ENCODE measurements at places on chromosomes 7 and 10.

GRCh38 chr10:43024524-43024923, 52.3 kb upstream of the RET start:
- no peak for DNase-seq

GRCh38 chr10:119028900-119029612, 458 bp upstream of the NANOS1 start:
- DNase-seq = peak; percentile 78

DNA sequence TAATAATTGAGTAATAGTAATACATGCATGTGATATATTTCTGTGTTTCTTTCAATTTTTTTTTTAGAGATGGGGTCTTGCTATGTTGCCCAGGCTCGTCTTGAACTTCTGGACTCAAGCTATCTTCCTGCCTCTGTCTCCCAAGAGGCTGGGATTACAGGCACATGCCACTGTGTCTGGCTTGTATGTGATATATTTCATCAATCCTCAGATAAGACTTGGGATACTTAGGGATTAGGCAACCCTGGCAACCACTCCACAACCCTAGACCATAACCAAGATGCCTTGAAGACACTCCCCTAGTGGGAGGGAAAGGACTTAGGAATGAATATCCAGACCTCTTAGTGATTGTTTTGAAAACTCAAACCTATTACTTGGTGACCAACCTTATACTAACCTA, 154.8 kb downstream of the CCDC3 start:
- no peak for DNase-seq

DNA sequence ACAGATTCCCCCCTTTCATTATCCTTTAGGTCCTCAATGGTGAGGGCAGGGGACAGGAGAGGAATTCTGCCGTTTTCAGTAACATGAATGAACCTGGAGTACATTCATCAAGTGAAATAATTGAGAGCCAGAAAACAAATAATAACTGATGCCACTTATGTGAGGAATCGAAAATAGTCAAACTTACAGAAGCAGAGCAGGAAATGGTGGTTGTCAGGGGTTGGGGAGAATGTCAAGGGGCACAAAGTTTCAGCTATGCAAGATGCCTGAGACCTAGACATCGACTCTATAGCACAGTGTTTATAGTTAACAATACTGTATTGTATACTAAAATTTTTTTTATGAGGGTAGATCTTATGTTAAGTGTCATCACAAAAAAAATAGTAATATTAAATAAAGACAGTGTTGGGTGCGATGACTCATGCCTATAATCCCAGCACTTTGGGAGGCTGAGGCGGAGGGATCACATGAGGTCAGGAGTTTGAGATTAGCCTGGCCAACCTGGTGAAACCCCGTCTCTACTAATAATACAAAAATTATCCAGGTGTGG, 1219.8 kb downstream of the GATA3 start:
- no peak for DNase-seq

DNA sequence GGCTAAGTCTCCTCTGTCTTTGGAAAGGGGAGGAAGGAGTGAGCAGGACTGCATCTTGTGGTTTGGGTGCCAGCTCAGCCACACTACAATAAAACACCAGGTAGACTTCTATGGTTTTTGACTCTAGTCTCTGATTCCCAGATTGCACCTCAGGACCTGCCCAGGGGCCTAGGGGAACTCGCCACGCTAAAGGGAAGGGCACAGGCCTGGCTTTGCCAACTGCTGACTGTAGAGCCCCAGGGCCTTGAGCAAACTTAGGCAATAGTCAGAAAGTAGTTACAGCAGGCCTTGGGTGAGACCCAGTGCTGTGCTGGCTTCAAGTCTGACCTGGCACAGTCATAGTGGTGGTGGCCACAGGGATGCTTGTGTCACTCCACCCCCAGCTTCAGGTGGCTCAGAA, 24.2 kb upstream of the PRR15 start:
- DNase-seq = no peak

GRCh38 chr10:100969187-100970075, at the start of gene SEMA4G:
Gene SEMA4G (plus strand): TSS chr10:100969504. CDS start chr10:100972913, 3,409 bp downstream.
- DNase-seq = no peak

DNA sequence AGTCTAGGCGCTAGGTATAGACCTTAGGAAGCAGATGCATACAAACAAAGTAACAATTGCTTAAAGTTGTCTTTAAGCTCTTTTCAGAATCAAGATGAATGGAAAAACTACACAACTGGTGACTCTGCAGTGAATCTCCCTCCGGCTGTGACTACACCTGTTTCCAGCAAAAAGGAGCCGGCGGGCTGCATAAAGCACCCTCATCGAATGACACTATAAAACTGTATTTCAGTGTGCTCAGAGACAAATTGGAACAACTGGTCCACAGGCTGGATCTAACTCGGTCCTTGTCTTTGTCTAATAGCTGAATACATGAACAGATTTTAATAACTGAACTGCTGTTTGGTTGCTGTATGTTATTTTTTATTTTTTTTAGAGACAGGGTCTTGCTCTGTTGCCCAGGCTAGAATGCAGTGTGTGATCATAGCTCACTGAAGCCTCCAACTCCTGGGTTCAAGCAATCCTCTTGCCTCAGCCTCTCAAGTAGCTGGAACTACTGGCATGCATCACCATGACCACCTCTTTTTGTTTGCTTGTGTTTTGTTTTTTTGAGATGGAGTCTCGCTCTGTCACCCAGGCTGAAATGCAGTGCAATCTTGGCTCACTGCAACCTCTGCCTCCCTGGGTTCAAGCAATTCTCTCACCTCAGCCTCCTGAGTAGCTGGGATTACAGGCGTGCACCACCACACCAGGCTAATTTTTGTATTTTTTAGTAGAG, 64.2 kb upstream of the SVIL start:
- DNase-seq = no peak

DNA sequence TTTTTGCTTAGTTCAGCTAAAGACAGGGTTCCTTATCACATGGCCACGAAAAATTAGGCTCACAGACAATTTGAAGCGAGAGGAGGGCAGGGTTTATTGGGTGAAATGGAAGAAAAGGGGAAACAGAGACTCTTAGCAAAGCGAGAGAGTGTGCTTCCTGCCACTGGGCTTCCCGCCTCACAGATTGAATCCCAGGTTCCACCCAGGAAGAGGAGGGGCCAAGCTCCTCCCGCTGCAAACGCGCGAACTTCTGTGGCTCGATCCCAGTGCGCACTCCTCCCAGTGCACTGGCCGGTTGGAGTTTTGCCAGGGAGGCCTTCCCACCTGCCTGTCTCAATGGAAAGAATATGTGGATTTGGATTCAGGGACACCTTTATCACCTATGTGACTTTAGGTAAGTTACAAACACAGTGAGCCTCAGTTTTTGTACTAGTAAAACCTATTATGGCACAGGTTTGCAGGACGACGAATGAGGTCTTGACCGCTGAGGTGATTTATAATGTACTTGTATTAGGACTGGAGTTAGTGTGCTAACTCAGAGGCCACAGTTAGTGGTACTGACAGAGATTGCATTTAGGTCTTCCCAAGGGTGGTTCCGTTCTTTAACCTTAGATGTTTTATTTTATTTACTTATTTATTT, 48.5 kb upstream of the SP8 start:
- no peak for DNase-seq

- no peak for DNase-seq
Measured at GRCh38 chr10:86047588-86047987, 319.0 kb downstream of the GRID1 start.

GRCh38 chr7:141184532-141185190, 110.8 kb downstream of the TMEM178B start:
- no peak for DNase-seq

- DNase-seq = no peak
Measured at GRCh38 chr7:32026083-32026425, 44.2 kb downstream of the PDE1C start.

DNA sequence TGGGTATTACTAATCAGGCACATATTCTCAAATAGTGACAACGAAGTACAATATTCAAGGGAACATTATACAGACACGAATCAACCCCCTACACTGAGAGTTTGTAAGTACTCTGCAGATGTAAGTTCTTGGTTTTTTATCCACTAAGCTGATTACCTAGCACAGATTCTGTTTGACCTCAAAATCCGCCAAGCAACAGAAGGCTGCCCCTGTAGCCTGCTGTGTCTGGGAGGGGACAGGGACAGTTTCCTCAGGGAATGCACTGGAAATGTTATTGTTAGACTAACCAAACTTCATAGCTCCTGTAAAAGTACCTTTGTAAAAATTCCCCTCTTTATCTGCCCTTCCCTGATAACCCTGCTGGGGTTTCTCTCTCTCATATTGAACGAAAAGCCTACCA, 45.2 kb upstream of the ZRANB1 start:
- DNase-seq = no peak

- no peak for DNase-seq
Measured at GRCh38 chr7:6130007-6130587, 98.9 kb downstream of the ANKRD61 start.

- no peak for DNase-seq
Measured at GRCh38 chr10:106502641-106503040, 661.9 kb downstream of the SORCS1 start.

DNA sequence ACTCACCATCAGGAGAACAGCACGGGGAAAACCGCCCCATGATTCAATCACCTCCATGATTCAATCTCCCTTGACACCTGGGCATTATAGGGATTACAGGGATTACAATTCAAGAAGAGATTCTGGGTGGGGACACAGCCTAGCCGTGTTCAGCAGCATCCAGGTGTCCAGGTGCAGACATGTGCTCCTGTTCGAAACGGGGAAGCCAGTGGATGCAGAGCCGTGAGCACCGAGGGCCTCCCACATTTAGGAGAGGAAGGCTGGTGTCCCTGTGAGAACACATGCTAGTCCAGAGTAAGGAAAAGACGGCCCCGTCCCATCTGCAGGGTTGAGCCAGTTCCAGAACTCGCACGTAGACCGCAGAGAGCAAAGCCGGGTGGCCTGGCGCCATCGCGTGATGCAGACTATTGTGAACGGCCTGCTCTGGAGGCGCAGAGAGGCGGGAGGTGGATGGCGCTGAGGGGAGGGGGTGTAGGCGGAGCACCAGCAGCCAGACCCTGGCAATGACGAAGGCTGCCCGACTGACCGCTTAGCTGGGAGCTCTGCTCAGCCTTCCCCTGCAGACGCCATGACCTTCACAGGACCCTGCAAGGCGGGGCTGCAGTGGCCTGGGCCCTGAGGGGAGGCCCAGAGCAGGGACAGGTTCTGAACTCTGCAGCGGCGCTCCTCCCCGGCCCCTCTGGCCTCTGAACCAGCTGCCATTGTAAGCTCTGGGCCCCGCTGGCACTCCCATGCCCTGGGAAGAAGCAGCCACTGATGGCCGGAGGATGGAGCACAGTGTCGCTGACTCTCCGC, 141.6 kb upstream of the TCERG1L start:
- no peak for DNase-seq

DNA sequence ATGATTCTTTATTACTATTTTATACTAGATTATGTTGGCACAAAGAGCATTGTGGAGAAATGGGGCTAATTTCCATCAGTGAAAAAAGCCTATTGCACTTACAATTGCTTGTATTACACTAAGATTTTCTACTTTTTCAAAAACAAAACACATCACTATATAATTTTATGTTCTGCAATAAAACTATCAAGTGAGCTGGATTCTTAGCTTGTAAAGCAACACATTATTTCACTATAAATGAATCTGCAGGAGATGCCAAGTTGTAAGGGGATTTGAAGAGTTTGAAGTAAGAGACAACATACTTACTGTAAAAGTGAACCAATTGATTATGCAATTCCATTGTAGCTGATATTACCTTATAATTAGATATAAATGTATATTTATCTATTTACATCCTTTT, 333.3 kb upstream of the SEMA3D start:
- DNase-seq = no peak

- no peak for DNase-seq
Measured at GRCh38 chr7:22545529-22545928, 45.5 kb upstream of the STEAP1B start.

GRCh38 chr7:77687747-77688144, 8.5 kb upstream of the RSBN1L start:
- DNase-seq = no peak

GRCh38 chr7:35533902-35534301, 161.0 kb downstream of the HERPUD2 start:
- DNase-seq = no peak

DNA sequence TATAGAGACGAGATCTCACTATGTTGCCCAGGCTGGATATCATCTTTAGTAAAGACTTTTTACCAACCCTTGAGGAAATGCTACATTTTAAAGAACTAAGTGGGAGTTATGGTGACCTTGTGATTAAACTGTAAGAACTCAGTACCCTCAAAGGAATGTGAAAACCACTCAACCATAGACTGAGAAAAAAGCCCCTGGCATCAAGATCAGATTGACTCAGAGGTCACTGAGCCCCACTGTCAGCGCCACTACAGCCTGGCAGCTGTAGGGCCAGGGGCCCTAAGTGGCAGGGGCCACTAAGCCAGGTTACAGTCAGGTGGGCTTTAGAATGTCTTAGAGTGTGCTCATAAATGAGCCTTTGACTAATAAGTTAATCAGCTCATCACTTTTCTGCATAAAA, 55.9 kb downstream of the APBB1IP start:
- no peak for DNase-seq

- no peak for DNase-seq
Measured at GRCh38 chr7:94923412-94923811, 16.0 kb downstream of the PPP1R9A start.

DNA sequence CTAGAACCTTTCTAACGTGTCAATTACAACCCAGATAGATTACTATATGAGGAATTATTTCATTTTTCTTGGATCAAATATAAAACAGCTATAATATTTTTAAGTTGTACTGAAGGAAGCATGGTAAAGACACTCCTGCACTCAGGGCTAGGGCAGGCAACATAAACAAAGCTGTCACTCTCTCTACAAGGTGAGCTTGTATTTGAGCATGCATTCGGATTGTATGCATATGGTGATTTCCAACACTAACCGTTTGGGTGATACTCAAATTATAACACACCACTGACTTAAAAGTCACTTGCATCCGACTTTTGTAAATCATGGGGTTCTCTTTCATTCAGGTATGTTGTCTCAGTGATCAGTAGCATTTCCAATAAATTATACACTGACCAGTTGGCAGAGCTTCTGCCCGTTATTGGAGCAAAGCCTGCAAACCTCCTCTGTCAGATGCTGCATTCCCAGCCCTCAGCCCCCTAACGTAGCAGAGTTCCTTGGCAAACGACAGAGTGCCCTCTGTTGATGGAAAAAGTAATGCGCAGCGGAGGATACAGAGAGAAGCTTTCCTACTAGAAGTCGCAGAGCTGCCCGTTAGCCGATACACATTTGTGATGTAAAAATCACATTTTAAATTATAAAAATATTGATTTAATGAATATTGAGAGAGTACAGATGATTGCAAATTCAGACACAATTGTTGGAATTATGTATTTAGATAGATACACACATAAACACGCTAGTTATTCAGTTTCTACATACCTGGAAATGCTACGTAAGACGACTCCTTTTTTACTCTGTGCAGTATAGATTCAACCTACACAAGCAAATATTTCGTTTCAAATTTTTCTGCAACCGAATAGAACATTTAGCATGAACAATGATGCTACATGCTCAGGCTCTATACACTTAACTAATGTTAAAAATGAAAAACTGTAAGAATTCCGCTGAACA, 173.9 kb upstream of the SP4 start:
- peak; percentile 19 for DNase-seq

DNA sequence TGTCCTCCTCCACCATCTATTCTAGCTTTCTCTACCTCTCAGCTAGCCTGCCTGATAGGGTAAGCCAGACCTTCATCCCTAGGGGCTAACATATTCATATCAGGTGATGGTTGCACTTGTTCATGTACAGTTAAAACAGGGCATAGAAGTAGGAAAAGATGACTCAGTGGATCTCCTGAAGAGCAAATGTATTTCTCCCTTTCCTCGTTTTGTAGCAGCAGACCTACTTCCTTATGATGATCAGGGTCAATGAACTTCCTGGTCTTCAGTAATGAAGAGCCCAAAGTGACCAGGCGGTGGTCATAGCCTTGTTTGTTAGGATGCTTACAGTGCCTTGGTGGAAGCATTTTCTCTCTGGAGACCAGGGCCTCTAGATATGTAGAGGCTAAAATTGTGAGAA, 6.3 kb downstream of the LIPJ start:
- no peak for DNase-seq

Data from stimulated activated CD4-positive, alpha-beta T cell treated with anti-CD3 and anti-CD28 coated beads, Interleukin-2, amount 100 ng/mL, for 4 hours (primary cell).